ENCODE measurements at places on chromosomes 3 and 15. TPM values are rescaled to one million over a fixed set of nuclear protein-coding genes. Genes with fewer than 3 reads are reported as not detected.
A peak's percentile ranks its signal among the peaks of the same experiment; 100 is the strongest.

DNA sequence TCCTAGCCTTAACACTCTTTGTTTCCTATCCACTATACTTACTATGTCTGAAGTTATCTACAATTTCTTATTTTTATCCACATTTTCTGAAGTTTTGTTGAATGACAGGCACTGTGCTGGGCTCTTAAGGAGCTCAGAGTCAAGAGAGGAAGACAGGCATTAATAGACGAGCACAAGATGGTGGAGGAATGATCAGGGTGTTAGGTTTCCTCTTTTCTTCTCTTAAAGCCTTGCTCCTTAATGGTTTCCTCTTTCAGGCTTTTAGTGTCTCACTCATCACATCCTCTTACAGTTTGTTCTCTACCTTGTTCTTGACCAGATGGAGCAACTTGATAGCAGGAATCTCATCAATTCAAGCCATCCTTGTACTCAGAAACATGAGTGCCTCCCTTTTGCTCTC, 52.9 kb upstream of the BCL6 start:
- no peak for DNase-seq

GRCh38 chr3:79255702-79256101, 512.1 kb downstream of the ROBO1 start:
- DNase-seq, result no peak

DNA sequence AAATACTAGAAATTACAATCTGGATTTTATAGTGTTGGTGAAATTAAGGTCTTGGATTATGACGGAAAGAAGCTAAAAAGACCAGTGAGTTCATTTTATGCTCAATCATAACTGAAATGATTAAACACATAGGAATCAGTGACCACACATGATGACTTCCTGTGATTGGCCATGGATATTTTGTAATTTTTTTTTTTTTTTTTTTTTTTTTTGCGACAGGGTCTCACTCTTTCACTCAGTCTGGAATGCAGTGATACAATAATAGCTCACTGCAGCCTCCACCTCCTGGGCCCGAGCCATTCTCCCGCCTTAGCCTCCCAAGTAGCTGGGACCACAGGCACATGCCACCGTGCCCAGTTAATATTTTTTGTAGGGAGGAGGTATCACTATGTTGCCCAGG, 47.4 kb downstream of the PAQR5 start:
- no peak for DNase-seq

- DNase-seq, result no peak
Observed at GRCh38 chr3:48685293-48685602, 467 bp downstream of the NCKIPSD start.

DNA sequence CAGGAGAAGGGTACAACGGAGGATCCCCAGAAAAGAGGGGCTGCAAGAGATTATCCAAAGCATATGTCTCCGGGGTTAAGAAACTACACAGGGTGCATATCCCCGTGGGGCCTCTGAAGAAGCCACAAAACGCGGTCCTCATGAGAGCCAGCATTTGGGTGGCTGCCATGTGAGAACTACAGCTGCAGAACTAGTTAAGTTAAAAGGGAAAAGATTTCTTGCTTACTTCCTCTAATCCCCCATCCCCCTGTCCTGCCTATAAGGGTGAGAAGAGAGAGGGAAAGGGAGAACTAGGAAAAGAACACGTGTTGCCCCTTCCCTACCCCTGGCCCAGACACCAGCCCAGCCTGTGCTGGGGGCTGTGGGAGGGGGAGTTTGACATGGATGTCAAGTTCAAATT, 70.4 kb upstream of the PCSK6 start:
- no peak for DNase-seq

DNA sequence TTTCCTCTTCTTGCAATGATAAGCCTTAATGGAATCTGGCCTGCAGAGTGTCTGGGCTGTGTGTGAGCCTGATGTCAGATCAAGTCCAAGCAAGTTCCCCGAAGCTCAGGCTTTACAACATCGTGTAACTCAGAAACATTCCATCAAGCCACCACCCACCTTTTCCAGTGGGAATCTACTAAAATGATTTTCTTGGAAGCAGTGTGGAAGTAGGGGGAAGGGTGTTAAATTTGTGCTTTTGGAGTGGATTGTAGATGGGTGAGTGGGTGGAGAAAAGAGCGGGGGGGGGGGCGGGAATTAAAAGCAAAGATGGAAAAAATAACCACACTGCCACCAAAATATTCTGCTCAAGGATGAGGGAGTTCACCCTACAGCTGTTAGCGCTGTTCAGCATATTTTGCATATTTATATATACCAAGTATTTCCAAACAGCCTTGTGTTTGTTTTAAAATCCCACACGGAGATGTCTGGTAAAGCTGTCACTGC, 53.6 kb downstream of the VGLL3 start:
- no peak for DNase-seq

DNA sequence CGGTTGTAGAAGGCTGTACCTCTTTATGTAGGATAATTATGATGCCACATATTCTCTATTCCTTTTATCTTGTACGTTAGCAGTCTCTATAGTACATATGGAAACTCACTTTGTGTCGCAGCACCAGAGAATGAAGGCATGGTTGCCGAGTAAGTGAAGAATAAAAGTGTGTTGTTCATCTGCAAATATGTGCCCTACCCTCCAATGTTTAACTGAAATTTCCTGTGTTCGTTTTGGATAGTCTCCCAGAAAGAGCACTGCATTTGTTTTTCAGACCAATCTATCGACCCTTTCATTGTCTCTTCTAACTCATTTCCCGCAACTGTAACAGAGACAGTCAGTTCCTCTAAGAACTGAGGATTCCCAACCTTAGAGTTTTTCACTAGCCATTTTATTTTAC, 592.8 kb downstream of the TUSC7 start:
- DNase-seq, result no peak

GRCh38 chr3:129989414-129989813, 14.9 kb downstream of the TRH start:
- no peak for DNase-seq

GRCh38 chr15:34084086-34084485, 17.6 kb downstream of the EMC7 start:
- DNase-seq, result peak; percentile 13

DNA sequence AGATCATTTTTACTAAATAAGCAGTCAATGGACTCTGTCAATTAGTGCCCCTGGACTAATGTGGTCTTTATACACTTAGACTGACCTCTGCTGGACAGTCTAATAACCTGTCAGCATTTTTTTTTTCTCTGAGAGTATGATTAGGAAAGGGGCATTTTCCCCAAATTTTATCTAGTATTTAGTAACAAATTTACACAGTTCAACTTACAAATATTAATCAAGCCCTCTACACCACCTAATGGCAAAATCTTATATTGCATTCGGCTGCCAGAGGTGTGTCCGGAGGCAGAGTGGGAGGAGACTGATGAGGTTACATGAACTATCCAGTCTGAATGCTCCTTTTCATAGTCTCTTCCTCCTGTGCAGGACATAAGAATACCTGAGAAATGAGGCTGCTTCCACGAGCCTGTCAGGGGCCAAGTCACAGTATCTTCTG, 36.0 kb upstream of the COLQ start:
- DNase-seq, result peak; percentile 73

The CIP2A gene
- 75.9 TPM for total RNA-seq

The ISG20 gene
- total RNA-seq, result 7.7 TPM

The SCAANT1 gene
- total RNA-seq, result not detected

The AQP9 gene
- total RNA-seq, result not detected

The ANAPC13 gene
- 171 TPM for total RNA-seq

The GORASP1 gene
- total RNA-seq, result 42.3 TPM

All from A172 (cell line).